Astrocyte (in vitro differentiated cells and primary cell): ENCODE measurements at places on chromosomes 11 and 22.

GRCh38 chr11:34721646-34722045 lies 100.8 kb downstream of the EHF start:
- peak; percentile 12 for DNase-seq

GRCh38 chr11:115199481-115200069 lies 304.6 kb downstream of the CADM1 start:
- DNase-seq: peak; percentile 74

DNA sequence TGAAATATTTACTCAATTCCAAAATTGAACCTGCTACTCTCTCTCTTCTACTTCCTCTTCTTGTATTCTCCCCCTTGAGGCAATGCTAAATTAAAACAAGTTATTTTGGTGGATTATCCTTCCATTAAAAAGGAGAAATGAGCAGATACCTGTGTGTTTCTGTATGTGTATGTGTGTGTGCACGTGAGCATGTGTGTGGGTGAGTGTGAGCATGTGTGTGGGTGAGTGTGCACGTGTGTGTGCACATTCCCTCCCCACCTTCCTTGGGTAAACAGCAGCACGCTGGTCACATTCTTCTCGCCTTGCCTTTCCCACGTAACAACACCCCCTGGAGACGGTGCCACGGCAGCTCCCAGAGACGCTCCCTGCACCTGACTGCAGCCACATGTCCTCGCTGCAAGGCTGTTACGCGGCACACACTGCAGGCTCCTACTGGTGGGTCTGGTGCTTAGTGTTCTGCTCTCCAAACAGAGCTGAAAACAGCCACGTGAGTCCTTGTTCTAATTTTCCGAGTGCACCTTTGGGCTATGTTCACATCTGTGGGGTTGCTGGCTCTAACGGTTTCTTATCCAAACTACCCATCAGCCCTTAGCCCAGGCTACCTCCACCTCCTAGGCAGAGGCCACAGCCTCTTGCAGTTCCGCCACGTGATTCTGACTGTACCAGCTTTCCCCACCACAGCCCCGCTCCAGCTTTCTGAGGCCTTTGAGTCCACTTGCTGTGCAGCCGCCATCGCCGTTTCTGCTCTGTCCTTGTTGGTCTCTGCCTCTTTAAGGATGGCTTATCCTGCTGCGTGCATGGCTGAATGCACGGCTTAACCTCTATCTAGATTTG lies 123.4 kb downstream of the CTTN start:
- DNase-seq: no peak

GRCh38 chr11:3123761-3124733 lies 41.1 kb downstream of the OSBPL5 start:
- peak; percentile 93 for DNase-seq

DNA sequence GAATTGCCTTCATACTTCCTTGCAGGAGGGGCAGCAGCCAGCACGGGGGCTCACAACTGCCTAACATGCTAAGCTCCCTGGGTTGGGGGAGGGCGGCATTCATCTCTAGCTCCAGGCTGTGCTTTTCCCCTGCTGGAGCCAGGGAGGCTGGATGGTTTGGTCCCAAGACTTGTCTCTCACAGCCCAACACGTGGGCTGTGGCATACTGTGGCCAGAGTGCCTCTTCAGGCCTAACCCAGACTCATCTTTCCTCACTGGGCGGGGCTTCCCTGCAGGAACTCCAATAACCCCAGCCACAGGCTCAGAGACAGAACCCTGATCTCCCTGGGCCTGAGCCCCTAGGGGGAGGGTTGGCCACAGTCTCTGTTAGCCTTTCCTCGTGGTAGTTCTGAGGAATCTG lies 121.9 kb upstream of the PLET1 start:
- no peak for DNase-seq

GRCh38 chr11:101180481-101180880 lies 50.9 kb upstream of the PGR start:
- no peak for DNase-seq

- no peak for DNase-seq
These were observed 31.4 kb downstream of the LRP5 start for GRCh38 chr11:68343761-68344256.

GRCh38 chr22:49364398-49364797 lies 463.3 kb downstream of the BRD1 start:
- DNase-seq: no peak

DNA sequence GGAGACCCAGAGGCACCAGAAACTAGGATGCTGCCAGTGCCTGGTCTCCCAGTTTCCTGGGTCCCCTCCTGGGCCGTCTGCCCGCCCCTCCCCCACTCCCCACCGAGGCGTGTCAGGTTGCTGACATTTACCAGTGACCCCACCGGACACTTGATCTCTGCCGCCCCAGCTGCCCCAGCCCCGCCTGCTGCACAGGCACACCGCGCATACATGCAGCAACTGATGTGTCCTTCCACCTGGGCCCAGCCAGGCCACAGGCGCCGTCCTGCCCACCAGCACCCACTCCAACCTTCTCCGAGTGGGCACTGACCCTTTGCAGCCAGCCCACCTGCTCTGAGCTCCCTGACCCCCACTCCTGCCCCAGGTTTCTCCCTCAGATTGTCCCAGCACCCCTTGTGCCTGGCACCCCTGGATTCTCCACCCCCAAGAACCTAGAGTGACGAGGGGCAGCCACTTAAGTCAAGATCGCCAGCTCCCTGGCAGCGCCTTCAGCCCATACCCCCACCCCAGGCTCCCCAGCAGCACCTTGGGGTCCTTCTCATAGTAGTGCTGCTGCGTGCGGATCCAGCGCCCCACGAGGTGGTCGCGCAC lies 548 bp downstream of the PYGM start:
- DNase-seq: no peak

DNA sequence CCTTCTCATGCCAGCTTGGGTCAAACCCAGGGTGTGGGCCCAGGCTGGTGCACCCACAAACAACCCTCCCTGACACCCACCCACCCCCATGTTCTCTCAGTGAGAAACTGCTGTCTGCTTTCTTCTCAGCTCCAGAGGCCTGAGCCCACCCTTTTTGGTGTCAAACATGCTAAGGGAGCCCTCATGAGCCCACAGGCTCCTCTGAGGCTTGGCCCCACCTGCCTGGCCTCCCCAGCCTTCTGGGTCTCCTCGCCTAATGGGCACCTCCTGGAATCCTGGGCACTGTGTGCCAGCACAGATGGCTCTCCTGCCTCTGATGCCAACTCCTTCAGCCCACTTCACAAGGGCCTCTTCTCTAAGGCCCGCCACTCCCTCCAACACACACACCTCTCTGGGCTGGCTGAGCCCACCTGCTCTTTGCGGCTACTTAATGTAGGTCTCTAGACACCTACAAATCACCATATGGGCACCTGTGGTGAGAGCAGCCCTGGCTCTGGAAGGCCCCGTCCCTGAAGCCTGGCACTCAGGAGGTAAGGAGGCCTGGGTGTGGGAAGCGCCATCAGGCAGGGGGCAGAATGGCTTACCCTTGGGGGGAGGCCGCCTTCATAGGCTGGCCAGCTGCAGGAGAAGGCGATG lies 4.4 kb downstream of the NAGA start:
- no peak for DNase-seq

DNA sequence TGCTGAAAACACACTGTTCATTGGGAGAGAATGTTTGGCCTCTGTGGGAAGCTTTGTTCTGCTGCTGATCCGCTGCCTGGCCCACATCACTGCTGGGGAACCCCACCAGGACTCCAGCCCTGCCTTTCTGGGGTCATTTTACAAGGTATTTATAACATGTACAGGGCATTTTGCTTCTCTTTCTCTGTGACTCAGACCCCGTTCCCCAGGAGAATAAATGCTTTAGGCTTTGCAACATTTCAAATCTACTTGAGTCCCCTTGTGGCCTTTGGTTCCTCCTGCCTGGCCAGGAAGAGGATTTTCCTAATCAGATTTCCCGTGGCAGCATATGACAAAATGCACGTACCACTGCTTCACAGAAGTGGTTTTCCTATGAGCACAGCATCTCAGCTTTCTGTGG lies 43.0 kb downstream of the BTG4 start:
- peak; percentile 2 for DNase-seq

- no peak for DNase-seq
These were observed 71.6 kb downstream of the LRP5 start for GRCh38 chr11:68383976-68384501.

DNA sequence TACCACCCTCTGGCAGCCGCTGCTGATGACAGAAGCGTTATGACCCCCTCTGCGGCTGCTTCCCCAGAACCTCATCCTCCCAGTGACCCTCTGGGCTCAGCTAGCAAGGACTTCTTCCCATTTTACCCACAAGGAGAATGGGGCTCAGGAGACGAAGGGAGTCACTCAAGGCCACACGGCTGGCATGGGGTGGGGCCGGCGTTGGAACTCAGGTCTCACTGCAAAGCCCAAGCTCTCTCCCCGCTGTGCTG lies 16.8 kb upstream of the SUN2 start:
- DNase-seq: no peak

DNA sequence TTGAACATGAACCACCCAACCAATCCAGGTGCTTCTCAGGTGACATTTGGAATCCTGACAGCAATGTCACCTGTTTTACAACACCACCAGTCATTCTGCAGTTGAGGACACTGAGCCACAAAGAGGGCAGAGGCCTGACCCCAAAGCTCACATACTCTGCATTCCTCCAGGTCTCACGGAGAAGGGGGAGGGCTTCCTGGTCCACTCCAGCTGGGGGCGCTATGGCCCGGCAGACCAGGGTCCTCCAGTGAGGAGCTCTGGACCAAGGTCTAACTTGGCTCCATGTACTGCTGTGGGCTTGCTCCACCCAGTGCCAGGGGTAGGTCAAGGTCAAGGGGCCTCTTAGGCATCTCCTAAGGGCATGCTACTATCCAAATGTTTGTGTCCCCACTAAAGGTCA lies 1.5 kb upstream of the PNPLA3 start:
- no peak for DNase-seq
